M059J (cell line): ENCODE measurements at places on chromosomes 6 and 20. TPM values are rescaled to one million over a fixed set of nuclear protein-coding genes. Genes with fewer than 3 reads are reported as not detected.

DNA sequence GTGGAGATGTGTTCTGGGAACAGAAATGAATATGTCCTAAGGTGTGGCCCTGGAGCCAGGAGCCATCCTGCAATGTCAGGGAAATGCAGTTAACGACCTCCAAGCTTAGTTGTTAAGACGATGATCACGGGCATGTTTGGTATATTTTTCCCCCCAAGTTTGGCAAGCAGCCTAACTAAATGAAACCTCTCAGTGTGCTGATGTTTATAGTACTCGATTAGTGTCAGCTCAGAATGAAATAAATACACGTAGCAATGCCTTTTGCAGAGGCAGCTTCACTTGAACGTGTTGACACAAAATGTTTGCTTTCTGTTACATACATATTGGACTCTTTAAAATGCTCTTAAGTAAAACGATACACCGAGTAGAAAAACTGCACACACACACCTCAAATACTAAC, 76.2 kb upstream of the OLIG3 start:
- DNase-seq, result no peak

UBE2C gene
- 435 and 579 TPM in 2 replicates for total RNA-seq

- DNase-seq, result peak; percentile 72
Observed at GRCh38 chr6:31057426-31058003, 47.2 kb downstream of the MUC22 start.

POM121L2 gene
- total RNA-seq, result not detected in 2 replicates

CCN2 gene
- total RNA-seq, result 44.5 and 76.7 TPM in 2 replicates

DNA sequence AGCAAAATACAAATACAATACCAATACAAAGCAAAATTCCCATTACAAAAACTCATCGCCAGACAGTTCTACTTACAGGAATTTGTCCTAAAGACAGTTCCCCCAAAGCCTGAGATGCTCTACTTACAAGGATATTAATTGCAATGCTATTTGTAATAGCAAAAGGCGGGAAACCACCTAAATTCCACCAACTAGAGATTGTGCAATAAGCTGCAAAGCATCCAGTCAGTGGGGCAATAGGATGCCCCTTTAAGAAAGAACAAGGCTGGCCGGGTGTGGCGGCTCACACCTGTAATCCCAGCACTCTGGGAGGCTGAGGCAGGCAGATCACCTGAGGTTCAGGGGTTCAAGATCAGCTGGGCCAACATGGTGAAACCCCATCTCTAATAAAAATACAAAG, 39.1 kb downstream of the FAM209B start:
- DNase-seq, result no peak

PNLDC1 gene
- total RNA-seq, result not detected in 2 replicates

SCGN gene
- total RNA-seq, result not detected in 2 replicates

GRCh38 chr20:52880997-52881396, 91.2 kb upstream of the TSHZ2 start:
- no peak for DNase-seq

- DNase-seq, result no peak
Observed at GRCh38 chr20:50567860-50568548, 57.8 kb downstream of the PTPN1 start.

DNA sequence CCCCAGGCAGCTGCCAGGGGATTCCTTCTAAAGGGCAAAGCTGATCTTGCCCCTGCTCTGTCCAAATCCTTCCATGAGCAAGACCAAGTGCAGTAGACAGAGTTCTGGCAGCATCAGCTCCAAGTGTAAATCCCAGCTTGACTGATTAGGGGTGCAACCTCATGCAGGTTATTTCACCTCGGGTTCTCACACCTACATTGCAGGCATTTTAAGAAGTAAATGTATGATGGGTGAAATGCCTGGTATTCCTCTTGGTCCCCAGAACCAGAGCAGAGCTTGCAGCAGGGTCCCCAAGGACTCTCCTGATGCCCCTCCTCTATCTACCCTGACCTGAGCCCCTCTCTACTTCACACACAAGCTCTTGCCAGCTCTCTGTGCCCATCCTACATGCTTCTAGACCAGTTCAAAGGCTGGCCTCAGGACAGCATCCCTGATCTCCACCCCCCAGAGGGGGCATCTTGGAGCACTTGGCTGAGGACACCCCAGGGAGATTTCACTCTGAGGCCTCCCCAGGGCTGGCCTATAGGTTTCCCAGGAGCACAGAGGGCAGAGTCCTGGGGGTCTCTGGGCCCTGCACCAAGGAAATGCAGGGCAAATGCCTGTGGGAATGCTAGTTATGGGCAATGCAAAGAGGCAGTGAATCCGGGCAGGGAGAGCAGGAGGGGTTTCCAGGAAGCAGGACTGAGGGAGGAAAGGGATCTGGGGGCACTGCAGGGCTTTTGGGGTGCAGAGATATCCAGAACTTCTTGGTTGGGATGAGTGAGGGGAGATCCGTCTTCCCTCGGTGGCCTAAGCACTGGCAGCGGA, 1.0 kb downstream of the LZTS3 start:
- DNase-seq, result no peak
